Muscle of back (tissue), 13 donors: ENCODE measurements at places on chromosomes 12 and 14. TPM values are rescaled to one million over a fixed set of nuclear protein-coding genes. Genes with fewer than 3 reads are reported as not detected.

- DNase-seq: no peak
These were observed 54.7 kb upstream of the GTF2A1 start for GRCh38 chr14:81275305-81276072.

BBS10 gene
- polyA plus RNA-seq: 13.1 TPM

- peak; percentile 33 for DNase-seq
These were observed 240.2 kb upstream of the CLEC14A start for GRCh38 chr14:38496092-38496491.

GRCh38 chr14:95233702-95234241 lies 76.4 kb upstream of the DICER1 start:
- DNase-seq: no peak

GRCh38 chr14:53626761-53627160 lies 329.9 kb downstream of the BMP4 start:
- no peak for DNase-seq
